ENCODE measurements at places on chromosomes 16 and 17. TPM values are rescaled to one million over a fixed set of nuclear protein-coding genes. Genes with fewer than 3 reads are reported as not detected.

DNA sequence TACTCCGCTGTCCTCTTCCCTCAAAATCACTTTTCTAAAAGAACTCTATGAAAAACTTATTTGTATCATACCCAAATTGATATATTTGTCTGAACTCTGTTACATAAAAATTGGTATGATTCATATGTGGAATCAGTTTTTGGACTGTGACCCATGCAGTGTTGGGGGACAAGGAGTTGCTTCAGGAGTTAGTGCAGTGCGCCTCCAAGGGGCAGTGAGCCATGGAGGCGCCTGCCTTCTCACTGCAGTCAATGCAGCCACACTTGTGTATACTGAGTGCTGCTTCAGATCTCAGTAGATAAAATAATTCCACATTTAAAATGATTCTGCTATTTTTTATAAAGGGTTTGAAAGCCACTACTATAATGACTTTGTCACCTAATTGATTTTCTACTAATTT, 32.5 kb downstream of the DGKE start:
- DNase-seq = no peak

DNA sequence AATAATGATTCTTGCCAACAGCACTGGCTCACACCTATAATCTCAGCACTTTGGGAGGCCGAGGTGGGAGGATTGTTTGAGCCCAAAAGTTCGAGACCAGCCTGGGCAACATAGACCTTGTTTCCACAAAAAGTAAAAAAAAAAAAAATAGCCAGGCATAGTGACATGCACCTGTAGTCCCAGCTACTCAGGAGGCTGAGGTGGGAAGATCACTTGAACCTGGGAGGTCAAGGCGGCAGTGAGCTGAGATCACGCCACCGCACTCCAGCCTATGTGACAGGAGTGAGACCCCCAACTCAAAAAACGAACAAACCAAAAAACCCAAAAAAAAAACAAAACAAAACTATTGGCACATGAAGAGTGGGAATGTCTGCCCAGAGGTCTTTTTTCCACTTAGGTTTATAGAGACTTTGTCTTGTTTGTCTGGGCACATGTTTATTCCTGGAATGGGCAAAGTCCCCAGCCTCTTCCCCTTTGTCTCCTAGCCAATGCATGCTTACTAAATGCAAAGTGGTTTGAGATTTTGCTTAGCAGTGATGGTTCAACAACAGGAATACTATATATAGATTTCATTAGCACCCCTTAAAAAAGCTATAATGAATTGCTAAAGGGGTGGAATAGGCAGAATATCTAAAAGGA, 25.9 kb downstream of the NMT1 start:
- no peak for DNase-seq

- peak; percentile 60 for DNase-seq
Measured at GRCh38 chr17:2693561-2694380, 17.8 kb downstream of the CLUH start.

DNA sequence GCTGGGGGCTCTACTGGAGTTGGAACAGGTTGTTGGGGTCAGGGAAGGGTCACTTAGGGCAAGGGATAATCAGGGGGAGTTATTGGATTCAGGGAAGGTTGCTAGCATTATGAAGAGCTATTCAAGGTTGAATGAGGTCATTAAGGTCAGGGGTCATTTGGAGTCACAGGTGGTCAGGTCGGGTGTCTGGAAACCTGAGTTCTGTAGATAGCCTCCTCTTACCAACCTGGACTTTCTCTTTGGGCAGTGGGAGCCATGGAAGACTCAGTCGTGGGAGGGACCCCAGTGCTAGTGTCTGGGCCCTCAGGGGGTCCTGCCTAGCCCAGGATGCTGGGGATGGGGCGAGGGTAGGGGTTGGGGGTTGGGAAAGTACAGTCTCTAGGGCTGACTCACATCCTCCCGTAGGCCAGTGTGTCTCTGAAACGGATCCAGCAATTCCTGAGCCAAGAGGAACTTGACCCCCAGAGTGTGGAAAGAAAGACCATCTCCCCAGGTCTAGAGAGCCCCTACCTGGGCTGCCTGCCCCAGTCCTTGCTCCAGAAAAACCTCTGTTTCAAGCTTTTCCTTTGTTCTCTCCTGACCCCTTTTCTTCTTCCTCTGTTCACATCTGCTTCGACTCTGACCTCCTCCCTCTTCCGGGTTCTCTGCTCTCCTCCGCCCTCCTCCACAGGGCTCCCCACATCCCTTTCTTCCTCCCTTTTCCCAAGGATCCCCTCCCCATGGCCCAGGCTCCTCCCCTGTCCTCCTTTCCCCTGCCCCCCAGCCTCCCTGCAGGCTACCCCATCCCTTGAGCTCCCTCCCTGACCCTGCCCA, 33.5 kb downstream of the ABCC3 start:
- no peak for DNase-seq

DNA sequence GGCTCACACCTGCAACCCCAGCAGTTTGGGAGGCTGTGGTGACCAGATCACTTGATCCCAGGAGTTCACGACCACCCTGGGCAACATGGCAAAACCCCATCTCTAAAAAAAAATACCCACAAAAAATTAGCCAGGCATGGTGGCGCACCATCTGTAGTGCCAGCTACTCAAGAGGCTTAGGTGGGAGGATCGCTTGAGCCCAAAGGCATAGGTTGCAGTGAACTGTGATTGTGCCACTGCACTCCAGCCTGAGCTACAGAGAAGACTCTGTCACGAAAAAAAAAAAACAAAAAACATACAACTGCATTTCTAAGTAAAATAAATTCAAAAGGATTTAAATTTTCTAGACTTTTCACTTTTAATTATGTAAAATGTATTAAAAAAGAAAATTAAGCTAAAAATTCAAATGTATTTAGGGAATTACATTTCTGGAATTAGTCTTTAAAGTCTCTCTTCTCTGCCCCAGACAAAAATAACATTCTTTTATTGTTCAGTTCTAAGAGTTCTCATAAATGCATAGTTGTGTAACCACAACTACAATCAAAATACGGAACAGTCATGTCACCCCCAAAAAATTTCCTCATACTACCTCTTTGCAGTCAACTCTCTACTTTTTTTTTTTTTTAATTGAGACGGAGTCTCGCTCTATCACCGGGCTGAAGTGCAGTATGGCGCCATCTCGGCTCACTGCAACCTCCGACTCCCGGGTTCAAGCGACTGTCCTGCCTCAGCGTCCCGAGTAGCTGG, 14.1 kb downstream of the FAM222B start:
- DNase-seq = peak; percentile 28

- DNase-seq = no peak
Measured at GRCh38 chr16:191831-192230, 11.6 kb downstream of the HBQ1 start.

GRCh38 chr16:19431636-19432340, 14.1 kb downstream of the TMC5 start:
- DNase-seq = no peak

GRCh38 chr17:39199820-39200069, 338 bp upstream of the RPL19 start:
- peak; percentile 97 for DNase-seq

DNA sequence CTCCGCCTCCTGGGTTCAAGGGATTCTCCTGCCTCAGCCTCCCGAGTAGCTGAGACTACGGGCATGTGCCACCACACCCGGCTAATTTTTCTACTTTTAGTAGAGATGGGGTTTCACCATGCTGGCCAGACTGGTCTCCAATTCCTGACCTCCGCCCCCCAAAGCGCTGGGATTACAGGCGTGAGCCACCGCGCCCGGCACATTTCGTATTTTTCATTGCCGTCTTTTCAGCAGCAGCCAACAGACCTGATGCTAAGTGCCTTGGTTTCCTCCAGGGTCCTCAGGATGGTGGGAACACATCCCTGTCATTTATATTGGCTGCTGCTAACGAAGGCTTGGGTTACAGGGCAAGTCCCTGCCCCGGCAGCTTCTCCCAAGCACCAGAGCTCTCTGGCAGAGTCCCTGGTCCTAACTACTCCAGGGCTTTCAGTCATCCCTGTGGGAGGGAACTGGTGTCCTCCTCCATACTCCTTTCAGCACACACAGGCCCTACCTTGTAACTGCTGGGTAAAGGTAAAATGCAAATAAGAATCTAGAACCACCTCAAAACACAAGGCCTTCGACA, 1.5 kb upstream of the RNF157 start:
- DNase-seq = peak; percentile 32

- DNase-seq = no peak
Measured at GRCh38 chr17:7611635-7612293, 2.9 kb downstream of the FXR2 start.

DNA sequence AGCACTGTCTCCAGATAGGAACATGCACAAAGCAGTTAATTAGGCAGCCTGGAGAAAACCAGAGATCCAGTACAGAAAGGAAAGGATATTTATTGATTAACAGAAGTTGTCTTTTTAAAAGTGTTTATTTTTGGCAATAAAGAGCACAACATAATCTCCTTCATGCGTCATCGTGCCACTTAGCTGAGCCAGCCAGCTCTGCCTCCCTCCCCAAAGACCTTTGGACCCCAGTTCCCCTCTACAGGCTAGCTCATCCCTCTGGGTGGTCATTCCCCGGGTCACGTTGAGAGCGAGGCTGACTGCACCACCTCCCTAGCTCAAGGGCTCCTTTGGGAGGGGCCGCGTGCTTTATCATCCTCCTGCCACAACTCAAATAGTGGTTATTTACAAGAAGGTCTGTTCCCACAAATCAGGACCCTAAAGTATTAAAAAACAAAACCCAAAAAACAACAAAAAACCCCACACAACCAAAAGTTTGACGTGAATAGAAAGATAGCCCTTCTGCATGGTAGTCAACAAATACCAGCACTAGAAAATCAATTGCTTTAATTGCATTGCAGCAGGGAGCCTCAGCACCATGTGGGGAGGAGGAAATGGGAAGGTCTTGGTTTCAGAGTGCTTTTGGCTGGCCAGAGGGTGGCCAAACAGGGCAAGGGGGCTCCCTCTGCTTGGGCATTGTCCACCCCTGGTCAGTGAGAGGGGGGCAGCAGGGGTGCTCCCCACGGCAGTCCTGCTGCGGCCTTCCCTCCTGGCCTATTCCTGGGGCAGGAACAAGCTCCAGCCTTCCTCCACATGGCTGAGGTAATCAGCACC, 9.6 kb downstream of the POLR2C start:
- DNase-seq = no peak

Gene GDE1
- 78.5 TPM for total RNA-seq

Gene EFNB3
- 0.71 TPM for total RNA-seq

Gene HNF1B
- 0.28 TPM for total RNA-seq

Gene OR3A3
- not detected for total RNA-seq

Gene FAM20A
- total RNA-seq = 6.4 TPM

Gene TEKT1
- total RNA-seq = not detected
